ENCODE measurements at places on chromosomes 6 and 20.

GRCh38 chr20:62449951-62450691, 22.8 kb upstream of the RBBP8NL start:
- no peak for DNase-seq

DNA sequence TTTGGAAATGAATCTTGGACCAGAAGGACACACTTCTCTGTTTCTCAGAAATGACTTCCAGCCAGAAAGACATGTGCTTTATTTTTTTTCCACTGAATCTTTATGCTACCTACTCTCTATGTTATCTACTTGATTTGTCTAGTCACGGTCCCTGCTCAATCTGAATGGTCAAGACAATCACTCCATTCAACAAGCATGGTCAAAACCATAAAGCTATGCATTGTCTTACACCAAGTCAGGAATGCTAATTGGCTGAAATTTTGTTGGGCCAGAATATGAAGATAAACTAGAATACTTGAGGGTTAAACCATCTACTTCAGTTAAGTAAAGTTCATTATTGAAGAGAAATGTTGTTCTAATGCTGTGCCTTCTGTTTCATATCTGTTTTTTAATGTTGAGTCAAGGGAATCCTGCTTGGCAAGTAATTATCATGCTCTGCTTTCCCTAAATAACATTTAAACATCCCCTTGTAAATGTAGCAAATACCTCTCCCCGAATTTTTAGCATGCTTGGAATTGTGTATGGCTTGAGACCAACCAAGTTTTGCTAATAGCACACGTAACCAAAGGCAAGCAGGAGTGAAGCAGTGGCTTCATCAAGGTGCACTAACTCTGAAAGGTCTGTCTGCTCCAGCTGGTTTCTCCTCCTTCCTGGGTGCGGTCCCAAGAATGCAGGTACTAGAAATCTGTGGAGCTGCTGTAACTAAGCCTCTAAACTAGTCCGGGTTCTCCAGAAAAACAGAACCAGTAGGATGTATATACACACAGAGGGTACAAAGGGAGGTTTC, 190.3 kb upstream of the CDYL start:
- DNase-seq: no peak

DNA sequence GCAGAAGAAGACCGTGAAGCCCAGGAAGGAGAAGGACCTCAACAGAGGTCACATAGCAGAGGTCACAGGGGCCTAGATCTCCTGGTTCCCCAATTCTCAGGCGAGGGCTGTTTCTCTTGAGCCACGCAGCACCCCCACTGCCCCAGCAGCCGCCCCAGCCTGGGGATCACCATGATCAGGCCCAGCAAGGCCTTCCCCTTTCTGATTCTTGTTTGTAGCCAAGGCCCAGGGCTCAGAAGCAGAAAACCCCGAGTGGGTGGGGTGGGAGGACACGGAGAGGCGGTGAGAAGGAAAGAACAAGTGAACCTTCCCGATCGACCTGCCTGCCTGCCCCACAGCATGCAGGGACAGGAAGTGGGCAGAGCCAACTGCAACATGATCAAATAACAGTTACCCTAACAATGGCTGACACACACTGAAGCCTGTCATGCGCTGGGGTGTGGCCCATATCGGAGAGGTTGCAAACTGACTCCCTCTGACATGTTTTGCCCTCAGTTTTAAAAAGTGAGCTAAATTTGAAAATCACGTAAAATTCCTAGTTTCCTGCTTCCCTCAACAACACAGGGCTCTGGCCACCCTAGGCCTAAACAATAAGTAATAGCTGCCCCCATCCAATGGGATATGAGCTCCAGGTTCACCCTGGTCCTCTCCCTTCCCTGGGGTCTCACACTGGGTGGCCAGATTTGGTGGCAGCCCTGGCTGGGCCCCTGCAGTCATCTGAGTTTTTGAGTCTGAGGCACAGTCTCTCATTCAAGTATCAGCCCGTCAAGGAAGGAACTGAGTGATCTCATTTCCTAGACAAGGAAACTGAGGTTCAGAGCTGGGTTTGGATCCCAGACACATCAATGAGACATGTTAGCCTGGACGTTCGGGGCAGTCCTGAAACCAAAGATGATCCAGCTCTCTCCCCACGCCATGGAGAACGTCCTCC, 6.5 kb downstream of the PEDS1 start:
- DNase-seq: no peak

DNA sequence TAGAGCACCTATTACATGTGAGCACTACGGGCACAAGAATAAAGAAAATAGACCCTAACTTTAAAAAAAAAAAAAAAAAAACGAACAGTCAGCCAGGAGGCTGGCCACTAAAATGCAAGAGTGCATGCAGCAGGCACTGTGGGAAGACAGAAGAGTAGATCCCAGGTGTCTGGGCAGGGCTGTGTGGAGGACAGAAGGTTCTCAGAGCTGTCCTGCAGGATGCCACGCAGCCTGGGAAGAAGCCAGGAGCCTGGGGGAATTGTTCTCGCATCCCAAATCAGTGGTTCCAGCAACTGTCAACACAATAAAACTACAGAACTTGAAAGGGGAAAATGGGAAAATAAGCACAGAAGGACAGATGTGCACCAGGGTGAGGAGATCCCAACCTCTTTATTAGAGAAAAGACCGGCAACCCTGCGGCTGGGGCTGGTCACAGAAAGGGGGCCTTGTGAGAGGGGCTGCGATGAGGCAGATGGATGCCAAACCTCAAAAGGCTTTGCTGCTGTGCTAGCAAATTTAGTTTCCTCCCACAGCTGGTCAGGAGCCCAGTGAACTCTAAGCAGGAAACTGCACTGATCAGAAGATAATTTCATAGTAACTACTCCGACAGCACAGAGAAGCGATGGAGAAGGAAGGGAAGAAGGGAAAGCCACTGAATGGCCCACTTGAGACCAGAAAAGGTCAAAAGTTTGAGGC, 30.9 kb downstream of the MAP3K5 start:
- no peak for DNase-seq

GRCh38 chr6:110053395-110054240, 75.5 kb downstream of the GPR6 start:
- no peak for DNase-seq

DNA sequence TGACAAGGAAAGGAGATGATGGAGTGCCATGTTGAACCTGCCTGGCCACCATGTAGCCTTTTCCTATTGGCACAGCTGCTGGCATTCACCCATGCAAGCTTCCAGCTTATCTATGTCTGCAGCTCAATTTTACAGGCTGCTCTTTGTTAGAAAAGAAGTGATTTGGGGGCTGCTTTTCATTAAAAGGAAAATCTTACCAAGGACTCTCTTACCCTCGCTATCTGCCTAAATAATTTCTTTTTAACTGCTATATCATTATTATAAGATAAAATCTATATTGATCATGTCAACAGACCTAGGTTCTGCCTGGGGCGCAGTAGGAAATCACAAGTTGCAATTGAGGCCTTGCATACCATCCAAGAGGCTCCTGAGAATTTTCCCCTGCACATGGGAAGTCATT, 167.2 kb downstream of the SYNDIG1 start:
- DNase-seq: no peak

GRCh38 chr20:48632825-48633619, 194.8 kb downstream of the PREX1 start:
- DNase-seq: no peak

DNA sequence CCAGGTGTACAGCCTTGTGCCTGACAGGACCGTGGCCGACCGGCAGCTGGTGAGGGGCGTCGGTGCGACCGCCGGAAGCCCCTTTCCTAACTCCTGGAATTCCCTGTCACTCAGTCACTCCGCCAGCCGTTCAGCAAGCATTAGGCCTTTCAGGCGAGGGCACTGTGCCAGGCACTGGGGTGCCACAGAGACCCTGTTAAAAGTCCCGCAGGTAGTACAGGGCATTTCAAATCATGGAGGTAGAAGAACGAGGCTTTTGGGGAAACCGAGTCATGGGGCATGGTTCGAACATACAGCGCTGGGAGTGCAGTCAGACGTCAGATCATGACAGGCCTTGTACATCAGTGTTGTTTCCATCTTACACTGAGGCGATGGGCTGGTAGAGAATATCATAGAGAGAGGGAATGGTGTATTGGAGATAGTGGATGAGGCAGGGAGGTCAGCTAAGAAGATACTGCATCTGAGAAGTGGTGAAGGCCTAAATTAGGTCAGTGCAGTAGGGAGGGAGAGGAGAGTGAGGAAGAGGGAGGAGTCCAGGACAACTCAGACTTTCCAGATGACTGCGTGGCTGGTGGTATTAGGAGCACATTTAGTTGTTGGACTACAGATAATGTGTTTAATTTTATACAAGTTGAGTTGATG, 892 bp upstream of the DXO start:
- DNase-seq: no peak

- no peak for DNase-seq
Measured at GRCh38 chr6:138406443-138406842, 2.4 kb downstream of the HEBP2 start.

DNA sequence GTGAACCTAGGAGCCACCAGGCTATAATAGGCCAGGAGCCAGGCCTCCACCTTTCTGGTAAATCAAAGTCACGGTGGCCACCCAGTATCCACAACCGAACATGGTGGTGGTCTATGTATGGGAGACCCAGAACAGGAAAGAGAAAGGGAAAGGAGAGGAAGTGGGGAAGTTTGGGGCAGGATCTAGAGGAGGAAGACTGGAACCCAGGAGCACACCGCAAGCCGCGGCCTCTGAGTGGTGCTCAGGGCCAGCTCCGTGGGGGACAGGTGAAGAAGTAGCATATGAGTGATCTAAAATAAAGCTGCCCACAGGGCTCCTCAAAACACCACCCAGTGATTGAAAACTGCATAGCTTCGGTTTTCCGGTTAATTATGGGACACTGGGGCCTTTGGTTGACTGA, 214.8 kb downstream of the ZDHHC14 start:
- no peak for DNase-seq

DNA sequence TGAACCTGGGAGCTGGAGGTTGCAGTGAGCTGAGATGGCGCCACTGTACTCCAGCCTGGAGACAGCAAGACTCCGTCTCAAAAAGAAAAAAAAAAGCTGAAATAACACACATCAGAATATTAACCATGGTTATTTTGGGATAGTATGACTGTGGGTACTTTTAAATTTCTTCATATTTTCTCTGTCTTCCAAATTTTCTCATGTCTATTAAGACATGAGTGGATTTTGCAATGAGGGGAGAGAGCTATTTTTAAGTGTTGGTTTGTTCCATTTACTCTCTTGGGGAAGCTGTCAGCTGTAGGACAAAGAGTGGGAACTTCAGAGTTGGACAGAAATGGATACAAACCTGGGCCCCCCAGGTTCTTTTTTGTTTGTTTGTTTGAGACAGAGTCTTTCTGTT, 10.3 kb downstream of the ADISSP start:
- DNase-seq: no peak

- DNase-seq: no peak
Measured at GRCh38 chr6:39818695-39819094, 26.5 kb downstream of the DAAM2 start.

- DNase-seq: no peak
Measured at GRCh38 chr6:34692280-34692679, 4.3 kb downstream of the ILRUN start.

DNA sequence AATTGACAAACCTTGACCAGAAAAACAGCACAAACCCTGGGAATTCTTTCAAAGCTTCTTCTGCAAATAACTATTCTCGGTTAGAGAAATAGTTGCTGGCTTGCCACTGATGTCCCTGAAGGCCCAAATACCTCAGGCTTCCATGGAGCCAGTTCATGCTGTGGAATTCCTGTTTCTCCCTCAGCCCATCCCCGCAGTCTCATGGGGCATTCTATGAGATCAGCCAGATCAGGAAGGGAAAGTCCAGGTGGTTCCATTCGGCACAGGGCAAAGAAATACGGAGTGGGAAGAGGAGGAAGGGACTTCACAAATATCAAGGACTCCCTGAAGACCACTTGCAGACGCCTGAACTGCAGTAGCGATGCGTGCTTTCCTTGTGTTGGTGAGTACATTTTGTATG, 63.3 kb downstream of the MYLK4 start:
- DNase-seq: no peak

DNA sequence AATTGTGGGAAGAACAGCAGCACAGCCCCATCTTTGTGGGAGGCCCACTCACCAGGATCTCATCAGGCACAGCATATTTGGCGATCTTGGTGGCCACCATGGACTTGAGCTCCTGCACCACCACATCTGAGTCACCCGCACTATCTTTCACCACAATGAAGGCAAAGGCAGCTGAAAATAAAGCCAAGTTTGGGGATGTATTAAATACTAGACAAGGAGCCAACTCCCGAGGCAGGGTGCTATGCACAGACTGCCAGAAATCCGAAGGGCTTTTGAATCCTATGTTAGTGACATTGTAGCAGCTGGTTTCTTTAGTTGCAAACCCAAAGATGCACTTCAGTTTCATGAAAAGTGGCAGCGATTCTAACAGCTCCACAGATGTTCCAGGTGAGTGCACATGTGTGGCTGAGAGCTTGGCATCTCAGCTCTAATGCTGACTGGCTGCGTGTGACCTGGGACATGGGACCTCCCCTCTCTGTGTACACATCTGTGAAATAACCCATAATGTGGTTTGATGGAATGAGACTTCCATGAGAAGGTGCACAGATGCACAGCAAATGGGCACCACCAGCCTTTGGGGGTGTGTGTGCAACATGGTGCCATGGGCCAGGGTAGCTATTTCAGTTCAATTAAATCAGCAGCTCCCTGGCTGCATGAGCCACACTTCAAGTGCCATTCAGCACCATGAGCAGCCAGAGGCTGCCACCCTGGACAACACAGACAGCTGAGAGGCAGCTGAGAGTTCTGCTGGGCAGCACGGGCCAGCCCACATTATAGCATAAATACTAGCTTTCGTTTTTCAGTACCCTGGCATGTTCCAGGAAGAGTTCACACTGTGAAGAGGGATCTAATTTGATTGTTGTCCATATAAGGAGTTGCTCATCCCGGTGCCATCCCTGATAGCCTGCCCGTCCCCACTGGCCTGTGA, 16.9 kb upstream of the APMAP start:
- DNase-seq: no peak

- no peak for DNase-seq
Measured at GRCh38 chr20:58987790-58988564, 6.9 kb downstream of the NELFCD start.

DNA sequence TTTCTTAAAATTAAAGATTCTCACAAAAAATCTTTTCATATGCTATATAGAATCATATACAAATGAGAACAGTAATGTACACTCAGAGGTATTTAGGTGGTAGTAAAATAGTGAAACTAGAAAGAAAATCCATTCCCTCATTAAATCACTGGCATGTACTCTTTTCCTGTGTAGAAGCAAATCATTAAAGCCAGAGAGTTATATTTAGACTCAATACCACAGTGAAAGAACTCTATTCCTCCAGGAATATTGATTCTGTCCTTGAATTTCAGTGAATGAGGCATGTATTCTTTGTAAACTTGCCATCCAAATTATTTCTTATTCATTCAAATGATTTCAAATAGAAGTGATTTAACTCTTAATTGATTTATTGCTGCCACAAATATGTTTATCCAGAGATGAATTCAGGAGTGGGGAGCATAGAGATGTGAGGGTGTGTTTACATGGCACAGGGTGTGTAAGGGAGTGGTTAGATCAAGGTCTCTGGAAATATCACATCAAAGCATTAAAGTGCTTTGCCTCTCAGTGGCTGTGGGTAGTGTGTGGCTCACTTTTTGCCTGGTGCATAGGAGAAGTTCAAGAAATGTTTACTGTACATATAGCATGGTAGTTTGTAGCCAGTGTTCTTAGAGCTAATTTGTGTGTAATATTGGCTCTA, 141.2 kb downstream of the FAM83B start:
- no peak for DNase-seq

GRCh38 chr20:53048387-53048786, 76.2 kb downstream of the TSHZ2 start:
- DNase-seq: no peak

- DNase-seq: no peak
Measured at GRCh38 chr6:37862992-37863391, 43.5 kb downstream of the ZFAND3 start.
